Colonic mucosa (tissue), 4 donors: ENCODE measurements at places on chromosomes 2 and 18.

GRCh38 chr2:134273256-134273983 is 19.5 kb downstream of the MGAT5 start:
- DNase-seq = no peak

DNA sequence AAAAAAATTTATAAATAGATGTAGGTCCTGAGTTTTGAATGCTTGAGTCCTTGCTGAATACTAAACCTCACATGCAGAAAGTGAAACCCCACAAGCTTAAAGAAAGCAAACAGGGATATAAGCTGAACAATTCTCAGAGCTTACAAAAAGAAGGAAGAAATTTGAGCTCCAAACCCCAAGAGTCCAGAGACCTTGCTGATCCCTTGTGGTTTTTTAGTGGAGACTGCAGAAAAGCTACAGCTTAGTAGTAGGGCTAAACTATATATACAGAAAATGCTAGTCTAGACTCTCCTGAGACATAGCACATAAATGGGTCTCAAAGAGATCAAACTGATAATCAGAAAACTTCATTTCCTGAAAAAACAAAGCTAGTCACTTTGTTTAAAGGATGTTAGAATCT is 1548.1 kb upstream of the ZEB2 start:
- DNase-seq = no peak

- DNase-seq = no peak
Measured at GRCh38 chr2:45343251-45344017, 267.6 kb downstream of the SRBD1 start.

- no peak for DNase-seq
Measured at GRCh38 chr2:84283506-84283905, 175.6 kb downstream of the SUCLG1 start.

GRCh38 chr2:157181234-157181633 is 76.3 kb upstream of the GALNT5 start:
- DNase-seq = no peak

- DNase-seq = no peak
Measured at GRCh38 chr18:10018289-10018688, 104.5 kb downstream of the VAPA start.

GRCh38 chr2:238989484-238989883 is 141.6 kb downstream of the TWIST2 start:
- no peak for DNase-seq

DNA sequence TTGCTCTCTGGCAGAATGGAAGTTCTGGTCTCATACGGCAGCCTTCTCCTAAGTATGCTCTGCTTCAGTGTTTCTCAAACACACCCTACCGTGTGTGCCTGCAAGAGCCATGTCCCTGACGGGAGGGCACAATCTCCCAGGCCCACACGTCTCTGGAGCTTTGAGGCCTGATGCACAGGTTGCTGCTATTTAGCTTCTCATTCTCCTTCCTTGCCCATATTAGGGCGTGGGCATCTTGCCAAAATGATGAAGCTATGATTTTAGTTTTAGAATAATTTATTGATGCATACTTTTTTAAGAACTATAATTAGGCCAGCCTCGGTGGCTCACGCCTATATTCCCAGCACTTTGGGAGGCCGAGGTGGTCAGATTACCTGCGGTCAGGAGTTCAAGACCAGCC is 107.9 kb downstream of the RNF144A start:
- DNase-seq = no peak

GRCh38 chr2:108182489-108182888 is 57.3 kb upstream of the SULT1C3 start:
- DNase-seq = peak; percentile 42

DNA sequence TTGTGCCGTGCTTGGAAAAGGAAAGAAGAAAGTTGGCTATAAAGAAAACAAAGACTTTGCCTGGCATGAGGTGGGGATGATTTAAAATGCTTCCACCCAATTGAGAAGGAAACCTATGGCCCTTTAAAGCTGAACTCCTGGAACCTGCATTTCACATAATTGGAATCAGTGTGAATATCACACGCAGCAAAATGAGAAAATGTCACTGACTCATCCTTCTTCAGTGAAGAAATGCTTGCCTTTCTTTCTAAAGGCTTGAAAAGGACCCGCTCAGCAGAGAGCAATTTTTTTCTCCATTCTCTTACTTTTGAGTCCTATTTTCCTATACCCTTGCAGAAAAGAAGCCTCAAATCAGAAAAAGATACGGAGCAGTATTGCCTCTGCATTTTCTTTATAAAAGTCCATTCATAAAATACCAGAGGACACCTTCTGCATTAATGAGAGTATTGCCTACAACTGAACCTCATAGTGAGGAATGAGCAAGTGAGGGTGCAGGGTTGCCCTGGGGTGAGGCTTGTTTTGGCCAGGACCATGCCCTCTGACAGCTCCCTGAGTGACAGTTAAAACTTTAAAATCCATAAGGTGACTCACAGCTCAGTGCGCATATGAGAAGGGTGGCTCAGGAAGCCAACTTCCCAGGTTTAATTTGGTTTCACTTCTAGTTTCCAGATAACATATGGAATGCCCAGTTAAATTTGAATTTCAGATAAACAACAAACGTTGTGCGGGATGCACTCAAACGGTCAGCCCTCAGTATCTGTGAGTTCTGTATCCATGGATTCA is 191.9 kb upstream of the GYPC start:
- no peak for DNase-seq

GRCh38 chr2:236712304-236712703 is 142.7 kb downstream of the ACKR3 start:
- DNase-seq = no peak

DNA sequence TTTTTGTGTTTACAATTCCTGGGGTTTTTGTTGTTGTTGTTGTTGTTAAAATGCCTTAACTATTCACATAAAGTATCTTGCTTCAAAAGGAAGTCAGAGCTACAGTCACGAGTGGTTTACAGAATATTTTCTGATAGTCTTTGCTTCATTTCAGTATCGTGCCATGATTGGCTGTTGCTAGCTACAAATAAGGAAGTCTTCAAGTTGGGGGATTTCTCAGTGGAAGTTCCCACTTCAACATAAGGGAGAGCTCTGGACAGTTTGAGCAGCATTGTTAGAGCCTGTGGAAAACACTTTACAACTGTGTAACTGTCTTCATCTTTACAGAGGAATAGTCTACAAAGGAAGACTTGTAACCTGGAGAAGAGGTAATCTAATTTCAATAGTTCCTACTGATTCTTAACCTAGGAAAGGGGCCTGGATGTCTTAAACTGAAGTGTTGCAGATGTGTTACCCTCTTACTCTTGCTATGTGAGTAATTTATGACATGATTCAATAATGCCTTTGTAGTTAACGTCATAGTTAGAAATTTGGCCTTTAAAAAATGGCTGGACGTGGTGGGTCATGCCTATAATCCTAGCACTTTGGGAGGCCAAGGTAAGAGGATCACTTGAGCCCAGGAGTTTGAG is 23.4 kb upstream of the TANK start:
- DNase-seq = no peak

DNA sequence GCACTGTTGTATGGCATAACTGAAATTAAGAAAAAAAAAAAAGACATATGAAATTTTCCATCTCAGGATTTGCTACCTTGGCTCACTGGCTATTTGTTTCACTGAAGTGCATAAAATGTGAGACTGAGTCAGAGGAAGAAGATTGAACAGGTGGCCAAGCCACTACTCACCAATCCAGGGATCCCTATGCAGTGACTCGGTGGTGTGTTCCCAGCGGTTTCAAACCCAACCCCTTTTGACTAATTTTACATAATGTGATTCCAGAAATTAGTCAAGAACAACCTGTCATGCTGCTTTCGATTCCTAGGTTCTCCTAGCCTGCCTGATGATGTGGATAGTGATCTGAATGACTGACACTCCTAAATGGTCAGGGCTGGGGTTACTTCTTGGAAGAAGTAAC is 77.3 kb downstream of the KLHL14 start:
- no peak for DNase-seq

DNA sequence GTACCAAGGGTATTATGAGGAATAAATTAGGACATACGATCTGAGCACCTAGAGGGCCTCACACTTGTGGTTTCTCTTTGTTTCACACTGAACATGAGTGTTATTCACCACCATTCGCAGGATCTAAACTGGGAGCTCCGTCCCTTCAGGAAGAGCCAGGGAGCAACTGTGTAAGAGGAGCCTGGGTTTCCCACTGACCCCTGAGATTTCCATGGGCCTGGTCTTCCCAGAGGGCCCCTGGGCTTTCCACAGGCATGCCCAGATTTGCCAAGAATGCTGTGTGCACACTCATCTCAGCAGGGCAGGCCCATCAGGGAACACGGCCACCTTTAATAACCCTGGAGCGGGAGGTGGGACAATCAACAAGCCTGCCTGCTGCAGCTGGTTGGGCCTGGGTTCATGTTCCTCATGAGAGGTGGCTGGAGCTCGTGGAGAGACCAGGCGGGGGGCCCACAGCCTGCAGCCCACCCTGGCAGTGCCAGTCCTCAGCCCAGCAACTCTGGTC is 416.8 kb upstream of the MYT1L start:
- DNase-seq = no peak

GRCh38 chr2:233049194-233049761 is 10.9 kb upstream of the INPP5D start:
- no peak for DNase-seq

- no peak for DNase-seq
Measured at GRCh38 chr2:223536546-223536945, 65.6 kb downstream of the SCG2 start.

DNA sequence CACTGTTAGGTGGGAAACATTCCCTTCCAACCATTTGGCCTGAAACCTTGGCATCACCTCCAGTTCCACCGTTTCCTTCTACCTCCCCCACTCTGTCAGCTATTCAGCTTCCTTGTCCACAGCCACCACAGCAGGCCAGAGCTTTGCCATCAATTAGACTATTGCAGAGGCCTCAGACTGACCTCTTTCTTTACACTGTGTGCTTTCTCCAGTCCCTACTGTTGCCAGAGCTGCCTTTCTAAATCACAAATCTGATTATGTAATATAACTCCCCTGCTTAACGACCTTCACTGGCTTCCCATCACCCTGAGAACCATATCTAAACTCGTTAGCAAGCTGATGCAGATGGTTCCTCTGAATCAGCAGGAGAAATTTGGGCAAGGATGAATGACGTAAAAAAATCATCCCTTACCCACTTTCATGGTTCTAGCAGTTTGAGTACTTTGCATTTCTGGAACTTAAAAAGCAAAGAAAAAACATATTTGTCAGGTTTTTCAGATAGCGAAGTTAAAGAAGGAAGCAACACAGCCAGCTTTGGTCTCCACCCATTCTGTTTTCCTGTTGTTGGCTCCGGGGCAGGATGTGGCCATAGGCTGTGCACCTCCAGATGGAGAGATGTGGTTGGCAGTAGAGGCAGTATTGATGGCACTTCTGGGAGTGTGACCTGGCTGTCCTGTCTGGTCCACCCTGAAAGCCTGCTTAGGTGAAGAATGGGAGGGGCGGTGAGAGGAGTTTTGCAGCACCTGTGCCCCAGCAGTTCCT is 422.1 kb downstream of the PARD3B start:
- DNase-seq = no peak
